HCT116 (cell line): ENCODE measurements at places on chromosomes 11 and 22. TPM values are rescaled to one million over a fixed set of nuclear protein-coding genes. Genes with fewer than 3 reads are reported as not detected.

The RIN1 gene
- 38.7 TPM for total RNA-seq

The TRIM5 gene
- total RNA-seq: 13.7 TPM

The APOL5 gene
- not detected for total RNA-seq

The ABCC8 gene
- total RNA-seq: 0.39 TPM

The CNTF gene
- total RNA-seq: 2.3 TPM

The MS4A4A gene
- 0.22 TPM for total RNA-seq

The SMTNL1 gene
- not detected for total RNA-seq

GRCh38 chr22:30602049-30602448 lies 4.9 kb upstream of the TCN2 start:
- no peaks in the 10 kb centered on the region for H3K27me3 ChIP-seq
- H3K4me3 ChIP-seq: no peak overlapping the region
- H3K36me3 ChIP-seq: no peaks in the 10 kb centered on the region
- H3K4me1 ChIP-seq: peaks cover 21% of the 10 kb centered on the region
- no peak overlapping the region for H3K27ac ChIP-seq

- peaks cover 18% of the 10 kb centered on the region; the same call in 1 of the 2 replicates for H3K27me3 ChIP-seq
- no peak for DNase-seq
- H3K4me1 ChIP-seq: no peaks in the 10 kb centered on the region
- no peaks in the 10 kb centered on the region for H3K36me3 ChIP-seq
These were observed 56.3 kb upstream of the ZBTB44 start for GRCh38 chr11:130370845-130371590.

GRCh38 chr11:102012946-102013345 lies 34.3 kb upstream of the CFAP300 start:
- no peaks in the 10 kb centered on the region for H3K36me3 ChIP-seq
- no peak overlapping the region for H3K27ac ChIP-seq
- H3K27me3 ChIP-seq: no peaks in the 10 kb centered on the region
- H3K4me3 ChIP-seq: no peak overlapping the region

DNA sequence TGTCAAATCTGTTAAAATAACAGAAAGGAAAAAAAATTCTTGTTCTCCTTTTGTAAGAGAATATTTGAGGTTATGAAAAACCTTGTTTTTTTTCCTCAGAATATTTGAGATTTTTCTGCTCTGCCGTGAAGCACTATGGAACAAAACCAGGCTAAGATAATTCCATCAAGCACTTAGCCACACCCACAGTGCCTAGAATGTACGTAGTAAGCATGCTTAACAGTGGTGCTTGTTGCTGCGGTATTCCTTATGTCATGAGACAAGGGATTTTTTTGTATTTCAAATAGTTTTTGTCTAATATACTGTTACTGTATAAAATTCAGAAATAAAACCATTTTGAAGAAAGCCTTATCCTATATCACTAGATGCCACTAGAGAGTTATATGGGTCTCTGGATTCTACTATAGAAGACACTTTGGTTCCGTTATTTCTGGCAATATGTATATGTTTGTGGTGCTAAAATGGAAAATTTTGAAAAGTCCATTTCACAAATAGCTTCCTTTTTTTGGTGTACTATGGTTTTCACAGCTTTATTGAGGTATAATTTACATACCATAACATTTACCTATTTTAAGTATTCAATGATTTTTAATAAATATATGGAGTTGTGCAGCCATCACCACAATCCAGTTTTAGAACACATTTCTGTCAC lies 23.7 kb downstream of the PDHX start:
- H3K4me3 ChIP-seq: no peak overlapping the region
- H3K27me3 ChIP-seq: no peaks in the 10 kb centered on the region
- no peaks in the 10 kb centered on the region for H3K36me3 ChIP-seq

DNA sequence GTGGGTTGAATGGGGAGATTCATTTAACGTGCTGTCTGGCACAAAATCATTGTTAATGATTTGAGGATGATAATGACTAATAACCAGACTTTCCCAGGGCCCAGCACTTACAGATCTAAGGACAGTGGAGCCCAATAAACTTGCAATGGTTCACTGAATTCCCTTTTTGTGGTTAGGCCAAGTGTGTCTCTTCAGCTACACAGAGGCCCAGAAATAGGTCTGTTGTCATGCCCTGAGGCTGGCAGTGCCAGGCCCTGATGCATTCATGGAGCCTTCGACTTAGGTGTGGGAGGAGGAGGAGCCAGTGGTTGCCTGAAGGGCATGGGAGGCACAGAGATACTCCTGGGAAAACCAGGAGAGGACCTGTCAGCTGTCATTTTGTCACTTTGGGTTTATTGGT lies 56.1 kb downstream of the KIAA1671 start:
- H3K4me3 ChIP-seq: no peak overlapping the region
- no peak overlapping the region for H3K27ac ChIP-seq
- H3K36me3 ChIP-seq: no peaks in the 10 kb centered on the region
- DNase-seq: no peak
- H3K4me1 ChIP-seq: peaks cover 11% of the 10 kb centered on the region; the same call in 1 of the 2 replicates

- no peaks in the 10 kb centered on the region for H3K36me3 ChIP-seq
- no peaks in the 10 kb centered on the region for H3K27me3 ChIP-seq
- peak overlapping the region; percentile 55 for H3K4me3 ChIP-seq
- DNase-seq: no peak
- no peaks in the 10 kb centered on the region for H3K4me1 ChIP-seq
These were observed 34.3 kb upstream of the PRODH start for GRCh38 chr22:18970176-18970947.

DNA sequence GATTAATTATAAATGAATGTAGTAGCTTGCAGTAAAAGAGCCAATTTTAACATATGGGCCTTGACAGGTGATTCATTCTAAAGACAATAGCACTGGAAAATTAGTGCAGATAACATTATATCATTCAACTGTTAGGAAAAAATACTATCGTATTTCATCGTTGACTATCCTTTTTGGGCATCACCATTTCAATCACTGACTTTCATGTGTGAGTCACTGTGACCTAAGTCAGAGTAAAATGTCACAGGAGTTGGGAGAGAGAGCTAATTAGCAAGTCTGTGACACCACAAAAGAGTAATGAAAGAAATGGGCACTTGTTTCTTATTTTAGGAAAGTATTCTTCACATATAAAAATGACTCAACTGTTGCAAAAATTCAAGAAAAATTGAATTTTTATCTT lies 253.8 kb upstream of the CNTN5 start:
- DNase-seq: no peak
- no peaks in the 10 kb centered on the region for H3K36me3 ChIP-seq
- H3K4me1 ChIP-seq: no peaks in the 10 kb centered on the region
- no peak overlapping the region for H3K4me3 ChIP-seq
- H3K27ac ChIP-seq: no peak overlapping the region

DNA sequence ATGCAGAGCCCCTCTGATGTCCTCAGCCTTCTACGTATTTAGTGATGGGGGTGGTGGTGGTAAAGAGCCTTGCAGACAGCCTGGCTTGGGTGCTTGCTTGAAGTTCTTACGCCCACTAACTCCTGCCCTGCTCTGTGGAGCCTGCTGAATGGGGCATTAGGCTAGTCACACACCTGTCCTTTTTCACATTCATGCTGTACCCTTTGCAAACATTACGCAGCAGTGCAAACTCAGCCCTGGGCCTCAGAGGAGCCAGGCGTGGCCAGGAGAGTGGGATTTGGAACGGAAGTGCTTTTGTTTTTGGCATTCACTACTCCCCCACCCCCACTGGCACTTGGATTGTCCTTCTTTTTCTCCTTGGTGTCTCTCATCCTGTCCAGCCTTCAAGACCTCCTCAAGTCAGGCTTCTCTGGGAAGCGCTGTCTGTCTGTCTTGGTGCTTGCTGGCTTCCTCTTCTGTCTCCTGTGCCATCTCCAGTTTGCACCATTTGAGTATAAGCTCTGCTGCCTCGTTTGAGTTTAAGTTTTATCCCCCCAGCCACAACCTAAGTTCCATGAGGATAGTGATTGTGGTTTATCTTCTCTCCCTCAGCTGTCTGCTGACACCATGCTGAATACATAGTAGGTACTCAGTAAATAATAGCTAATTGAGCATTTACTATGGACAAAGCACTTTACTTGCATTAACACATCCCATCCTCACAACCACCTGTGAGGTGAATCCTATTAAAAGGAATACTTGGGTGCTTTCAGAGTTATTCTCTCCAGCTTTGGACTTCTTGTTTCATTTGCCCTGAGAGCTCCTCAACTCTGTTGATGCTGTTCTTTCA lies 26.7 kb downstream of the ZBTB16 start:
- H3K4me1 ChIP-seq: no peaks in the 10 kb centered on the region
- no peak overlapping the region for H3K27ac ChIP-seq
- DNase-seq: no peak

GRCh38 chr11:122348659-122349409 lies 232.8 kb upstream of the BLID start:
- DNase-seq: no peak
- H3K27me3 ChIP-seq: no peaks in the 10 kb centered on the region
- H3K27ac ChIP-seq: no peak overlapping the region
- H3K4me1 ChIP-seq: peaks cover 3% of the 10 kb centered on the region; the same call in 1 of the 2 replicates
- no peaks in the 10 kb centered on the region for H3K36me3 ChIP-seq
- H3K4me3 ChIP-seq: no peak overlapping the region

DNA sequence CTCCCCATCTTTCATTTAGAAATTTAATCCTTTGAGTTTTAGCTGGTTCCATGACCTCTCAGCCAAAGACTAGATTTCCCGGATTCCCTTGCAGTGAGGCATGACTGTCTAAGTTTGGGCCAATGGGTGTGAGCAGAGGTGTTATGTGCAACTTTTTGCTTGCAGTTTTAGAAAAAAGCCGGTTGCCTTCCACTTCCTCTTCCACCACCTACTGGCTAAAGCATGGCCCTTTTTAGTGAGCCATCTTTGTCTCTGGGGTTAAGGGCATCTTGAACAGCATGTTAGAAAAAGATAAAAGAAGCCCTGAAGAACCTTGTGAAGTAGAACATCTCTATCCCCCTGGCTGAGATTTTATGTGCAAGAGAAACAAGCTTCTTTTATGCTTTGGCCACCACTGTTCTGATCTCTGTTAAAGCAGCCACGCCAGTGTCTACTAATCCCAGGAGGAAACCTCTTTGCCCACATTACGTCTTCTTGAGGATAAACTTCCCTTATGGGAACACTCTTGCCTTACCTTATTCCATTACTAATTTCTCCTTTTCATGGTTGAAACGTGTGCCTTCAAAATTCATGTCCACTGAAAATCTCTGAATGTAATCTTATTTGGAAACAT lies 279.9 kb downstream of the TENM4 start:
- H3K27me3 ChIP-seq: peaks cover 4% of the 10 kb centered on the region; the same call in 1 of the 2 replicates
- no peak for DNase-seq
- no peaks in the 10 kb centered on the region for H3K4me1 ChIP-seq

- DNase-seq: no peak
- H3K4me1 ChIP-seq: no peaks in the 10 kb centered on the region
- H3K36me3 ChIP-seq: no peaks in the 10 kb centered on the region
- no peak overlapping the region for H3K27ac ChIP-seq
- peaks cover 43% of the 10 kb centered on the region for H3K27me3 ChIP-seq
These were observed 289.6 kb upstream of the B3GAT1 start for GRCh38 chr11:134701564-134702165.

DNA sequence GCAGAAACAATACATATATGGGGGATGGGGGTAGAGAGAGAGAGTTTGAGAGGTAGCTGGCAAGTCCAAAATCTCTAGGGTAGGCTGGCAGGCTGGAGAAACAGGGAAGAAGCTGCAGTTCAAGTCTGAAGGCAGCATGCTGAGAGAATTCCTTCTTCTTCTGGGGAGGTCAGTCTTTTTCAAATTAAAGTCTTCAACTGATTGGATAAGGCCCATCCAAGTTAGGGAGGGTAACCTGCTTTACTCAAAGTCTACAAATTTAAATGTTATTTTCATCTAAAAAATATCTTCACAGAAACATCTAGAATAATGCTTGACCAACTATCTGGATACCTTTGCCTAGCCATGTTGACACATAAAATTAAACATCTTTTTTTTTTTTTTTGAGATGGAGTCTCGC lies 2.9 kb upstream of the TREH start:
- H3K27me3 ChIP-seq: no peaks in the 10 kb centered on the region
- peaks cover 9% of the 10 kb centered on the region for H3K4me1 ChIP-seq
- no peaks in the 10 kb centered on the region for H3K36me3 ChIP-seq
- no peak overlapping the region for H3K27ac ChIP-seq
- no peak for DNase-seq
- H3K4me3 ChIP-seq: no peak overlapping the region

- H3K27me3 ChIP-seq: peaks cover 4% of the 10 kb centered on the region; the same call in 1 of the 2 replicates
- H3K4me1 ChIP-seq: no peaks in the 10 kb centered on the region
These were observed 60.8 kb downstream of the FBLN1 start for GRCh38 chr22:45563362-45564040.

- no peak for DNase-seq
- H3K4me3 ChIP-seq: no peak overlapping the region
- H3K27ac ChIP-seq: no peak overlapping the region
- no peaks in the 10 kb centered on the region for H3K27me3 ChIP-seq
- peaks cover 13% of the 10 kb centered on the region for H3K4me1 ChIP-seq
These were observed 4.1 kb upstream of the UBE2L6 start for GRCh38 chr11:57571606-57572005.

- no peak overlapping the region for H3K27ac ChIP-seq
- no peaks in the 10 kb centered on the region for H3K36me3 ChIP-seq
- no peak for DNase-seq
- no peaks in the 10 kb centered on the region for H3K4me1 ChIP-seq
- H3K4me3 ChIP-seq: no peak overlapping the region
- H3K27me3 ChIP-seq: no peaks in the 10 kb centered on the region
These were observed 33.0 kb downstream of the SLC17A6 start for GRCh38 chr11:22371160-22371559.

DNA sequence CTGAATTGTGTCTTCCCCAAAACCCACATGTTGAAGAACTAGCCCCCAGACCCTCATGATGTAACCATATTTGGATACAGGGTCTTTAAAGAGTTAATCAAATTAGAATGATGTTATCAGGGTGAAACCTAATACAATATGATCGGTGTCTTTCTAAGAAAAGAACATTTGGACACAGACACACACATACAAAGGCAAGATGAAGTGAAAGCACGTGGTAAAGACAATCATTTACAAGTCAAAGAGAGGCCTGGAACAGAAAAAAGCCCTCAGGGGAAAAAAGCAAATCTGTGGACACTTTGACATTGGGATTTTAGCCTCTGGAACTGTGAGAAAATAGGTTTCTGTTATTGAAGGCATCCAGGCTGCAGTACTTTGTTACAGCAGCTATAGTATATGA lies 733.4 kb downstream of the JRKL start:
- no peaks in the 10 kb centered on the region for H3K36me3 ChIP-seq
- H3K27ac ChIP-seq: no peak overlapping the region
- DNase-seq: no peak

DNA sequence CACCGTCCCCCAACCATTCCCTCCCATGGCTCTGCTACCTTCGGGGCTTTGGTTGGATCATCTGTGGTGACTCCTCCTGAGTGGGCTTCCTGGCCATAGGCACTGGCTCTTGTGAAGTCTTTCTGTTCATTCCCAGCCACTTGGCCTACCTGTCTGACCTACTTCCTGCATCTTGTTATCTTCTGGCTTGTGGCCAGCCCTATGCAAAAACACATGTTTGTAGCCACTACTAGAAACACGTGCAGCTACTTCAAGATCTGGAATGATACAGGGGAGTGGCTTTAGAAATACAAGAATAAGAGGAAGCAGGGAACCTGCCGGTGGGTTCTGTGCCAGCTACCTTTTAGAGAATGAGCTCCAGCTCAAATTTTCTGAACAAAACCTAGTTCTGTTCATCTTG lies 20.9 kb downstream of the RCOR2 start:
- no peak overlapping the region for H3K27ac ChIP-seq
- no peaks in the 10 kb centered on the region for H3K27me3 ChIP-seq
- H3K36me3 ChIP-seq: peaks cover 34% of the 10 kb centered on the region
- DNase-seq: no peak
- no peaks in the 10 kb centered on the region for H3K4me1 ChIP-seq
